ENCODE measurements at places on chromosomes 6 and 20.

GRCh38 chr6:105499931-105500330, 97.0 kb upstream of the PREP start:
- no peak for DNase-seq

DNA sequence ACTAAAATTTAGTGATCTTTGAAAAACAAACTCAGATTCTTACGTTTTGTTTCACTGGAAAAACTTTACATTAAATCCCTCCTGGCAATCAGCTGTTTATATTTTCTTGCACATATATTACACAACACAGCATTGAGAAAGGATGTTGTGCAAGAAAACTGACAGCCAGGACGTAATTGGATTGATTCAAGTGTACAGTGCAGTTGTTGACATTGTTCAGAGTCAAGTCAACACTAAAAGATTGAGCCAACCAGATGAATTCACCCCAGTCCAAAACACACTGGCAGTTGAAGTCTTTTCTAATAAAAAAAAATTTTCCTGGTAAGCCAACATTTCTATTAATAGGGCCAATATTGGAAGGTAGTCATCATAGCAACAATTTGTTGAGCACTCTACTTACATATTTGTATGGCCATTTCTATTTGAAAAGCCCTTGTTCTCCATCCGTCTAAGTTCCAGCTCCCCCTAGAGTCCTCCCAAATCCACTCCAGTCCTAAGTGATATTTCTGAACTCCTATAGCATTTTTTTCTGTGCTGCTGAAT, 20.9 kb upstream of the VNN1 start:
- peak; percentile 49 for DNase-seq

GRCh38 chr6:155314773-155315515, 660 bp upstream of the TFB1M start:
- peak; percentile 69 for DNase-seq

DNA sequence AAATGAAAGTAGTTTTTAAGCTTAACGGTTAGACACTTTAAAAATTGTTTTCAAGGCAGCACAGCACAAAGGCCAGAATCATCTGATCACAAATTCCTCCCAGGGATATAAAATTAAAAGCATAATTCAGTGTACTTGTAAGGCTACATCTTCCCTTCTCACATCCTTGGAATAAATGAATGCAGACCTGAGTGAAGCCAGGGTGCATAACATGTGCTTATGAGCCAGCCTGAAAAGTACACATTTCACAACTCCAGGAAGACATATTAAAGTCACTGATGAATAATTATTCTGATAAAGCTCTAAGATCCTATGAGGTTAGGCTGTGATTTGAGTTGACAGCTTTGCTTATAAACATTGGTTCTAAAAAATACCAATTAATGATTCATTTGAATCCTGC, 163.6 kb downstream of the BTBD9 start:
- no peak for DNase-seq

DNA sequence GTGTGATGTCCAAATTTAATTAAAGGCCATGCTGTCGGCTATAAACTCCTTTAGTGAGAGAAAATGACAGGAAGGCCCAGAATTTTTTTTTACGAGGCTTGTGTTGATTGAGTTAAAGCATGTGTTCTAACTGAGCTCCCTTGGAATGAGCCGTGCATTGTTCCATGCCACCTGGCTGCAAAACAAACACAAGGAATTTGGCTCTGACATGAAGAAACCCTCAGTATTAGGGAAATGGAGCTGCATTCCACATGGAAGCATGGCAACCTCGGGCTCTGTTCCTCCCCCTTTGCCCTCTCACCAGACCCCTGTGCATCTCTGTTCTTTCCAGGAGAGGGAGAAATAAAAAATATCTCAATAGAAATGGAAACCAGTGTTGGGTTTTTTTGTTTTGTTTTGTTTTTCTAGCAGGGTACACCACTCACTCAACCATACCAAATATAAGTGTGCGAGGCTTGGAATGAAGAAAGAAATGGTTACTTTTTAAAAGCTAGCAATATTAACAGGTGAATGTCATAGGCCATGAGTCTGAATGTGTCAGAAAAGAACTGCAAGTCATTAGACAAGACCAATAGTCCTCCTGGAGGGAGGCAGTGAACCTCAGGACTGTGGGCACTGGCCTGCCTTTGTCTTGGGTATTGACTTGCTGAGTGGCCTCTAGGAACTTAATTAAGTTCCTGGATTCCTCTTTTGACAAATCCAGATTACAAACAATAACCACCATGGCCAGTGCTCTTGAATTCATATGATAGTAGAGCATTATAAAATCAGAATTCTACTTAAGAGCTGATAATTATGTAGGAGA, 935.1 kb downstream of the KIF16B start:
- DNase-seq: no peak

DNA sequence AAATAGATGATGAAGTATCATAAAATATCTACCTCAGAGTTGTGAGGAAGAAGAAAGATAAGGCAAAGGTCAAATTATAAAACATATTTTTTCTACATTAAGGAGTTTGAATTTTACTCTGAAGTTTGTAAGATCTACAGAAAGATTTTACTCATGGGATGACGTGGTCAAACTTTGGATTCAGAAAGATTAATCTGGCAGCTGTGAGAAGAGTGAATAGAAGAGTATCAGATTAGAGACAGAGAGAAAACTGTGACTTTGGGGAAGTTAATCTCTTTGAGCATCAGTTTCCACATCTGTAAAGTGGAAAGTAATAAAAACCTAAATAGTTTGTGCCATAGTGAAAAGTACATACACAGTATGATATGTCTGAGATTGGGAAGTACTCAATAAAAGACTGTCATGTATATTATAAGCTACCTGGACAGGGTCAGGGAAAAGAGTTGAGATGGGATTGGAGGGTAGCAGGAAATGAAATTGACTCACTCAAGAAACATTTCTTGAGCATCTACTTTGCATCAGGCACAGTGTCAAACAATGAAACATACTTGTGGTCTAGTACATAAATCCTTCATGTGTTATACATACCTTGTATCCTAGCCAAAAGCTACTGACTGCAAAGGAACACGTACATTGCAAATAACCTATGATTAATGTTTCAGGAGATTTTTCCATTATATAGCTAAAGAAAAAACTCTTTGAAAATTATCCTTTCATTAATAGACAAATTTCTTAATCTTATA, 222.1 kb downstream of the TMEM200A start:
- DNase-seq: no peak

DNA sequence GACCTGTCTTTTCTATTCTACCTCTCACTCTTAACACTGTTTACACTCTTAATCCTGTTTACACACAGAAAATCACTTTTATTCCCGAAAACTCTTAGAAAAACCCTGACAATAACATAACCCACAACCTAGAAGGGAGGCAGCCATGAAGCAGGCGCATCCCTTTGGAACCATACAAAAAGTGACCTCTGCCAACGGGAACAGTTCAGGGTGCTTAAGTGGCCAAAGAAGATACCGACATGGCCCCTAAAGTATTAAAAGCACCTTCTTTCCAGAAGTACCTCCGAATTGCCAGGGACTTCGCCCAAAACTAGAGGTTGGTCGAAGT, 490 bp downstream of the MMUT start:
- no peak for DNase-seq

GRCh38 chr6:32432050-32432450, 7.6 kb upstream of the HLA-DRA start:
- DNase-seq: no peak

DNA sequence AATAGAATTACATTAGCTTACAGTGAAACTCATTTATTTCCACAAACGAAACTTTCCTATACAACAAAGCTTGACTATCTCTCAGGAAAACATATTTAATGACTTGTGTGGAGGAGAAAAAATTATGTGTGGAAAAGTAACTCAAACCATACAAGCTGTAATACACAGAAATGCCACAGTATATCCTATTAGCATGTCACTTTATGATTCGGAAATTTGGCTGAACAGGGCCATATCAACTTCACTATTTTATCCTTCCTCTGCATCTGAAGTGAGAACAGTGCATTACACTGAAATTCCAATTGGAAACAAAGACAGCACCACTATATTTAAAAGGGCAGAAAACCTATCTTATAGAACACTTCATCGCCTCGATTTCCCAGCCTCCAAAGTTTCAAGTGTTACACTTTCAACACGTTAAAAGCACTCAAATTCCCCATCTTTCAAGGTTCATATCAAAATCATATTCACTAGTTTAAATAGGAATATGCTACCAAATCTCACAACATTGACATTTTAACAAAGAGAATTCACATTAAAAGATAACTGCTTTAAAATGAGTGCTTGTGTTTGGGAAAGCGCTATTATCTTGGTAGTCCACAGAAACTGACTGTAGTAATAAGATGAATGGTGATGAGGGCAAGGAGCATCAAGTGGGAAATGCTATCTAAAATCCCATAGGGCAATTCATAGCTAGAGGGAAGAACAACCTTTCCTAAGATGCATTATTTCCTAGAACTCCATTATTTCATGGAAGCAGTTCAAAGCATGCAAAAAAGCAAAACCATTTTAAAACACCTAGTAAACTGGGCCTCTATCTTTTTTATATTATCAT, 1.8 kb downstream of the REV3L start:
- DNase-seq: no peak

DNA sequence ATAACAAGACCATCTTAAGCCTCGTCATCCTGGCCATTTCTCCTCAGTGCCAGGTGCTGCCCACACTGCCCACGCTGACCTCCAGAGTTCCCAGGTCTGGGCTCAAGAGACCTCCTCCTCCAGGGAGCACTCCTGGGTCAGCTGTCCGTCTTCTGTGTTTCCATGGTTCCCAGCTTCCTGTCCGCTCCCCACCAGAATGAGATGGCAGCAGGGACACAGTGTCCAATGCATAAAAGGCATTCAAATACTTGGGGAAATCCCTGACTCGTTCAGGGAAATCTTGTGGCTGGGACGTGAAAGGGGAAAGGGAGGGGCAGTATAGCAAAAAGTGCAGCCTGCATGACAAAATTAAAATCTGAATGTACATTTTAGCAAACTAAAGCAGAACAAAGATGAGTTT, 54.3 kb downstream of the SLC23A2 start:
- no peak for DNase-seq

GRCh38 chr20:31833931-31834521, 11.4 kb downstream of the FOXS1 start:
- no peak for DNase-seq

- peak; percentile 33 for DNase-seq
Observed at GRCh38 chr6:32972353-32973143, 4.2 kb downstream of the BRD2 start.

GRCh38 chr6:15893556-15894253, 230.9 kb upstream of the DTNBP1 start:
- DNase-seq: peak; percentile 76

DNA sequence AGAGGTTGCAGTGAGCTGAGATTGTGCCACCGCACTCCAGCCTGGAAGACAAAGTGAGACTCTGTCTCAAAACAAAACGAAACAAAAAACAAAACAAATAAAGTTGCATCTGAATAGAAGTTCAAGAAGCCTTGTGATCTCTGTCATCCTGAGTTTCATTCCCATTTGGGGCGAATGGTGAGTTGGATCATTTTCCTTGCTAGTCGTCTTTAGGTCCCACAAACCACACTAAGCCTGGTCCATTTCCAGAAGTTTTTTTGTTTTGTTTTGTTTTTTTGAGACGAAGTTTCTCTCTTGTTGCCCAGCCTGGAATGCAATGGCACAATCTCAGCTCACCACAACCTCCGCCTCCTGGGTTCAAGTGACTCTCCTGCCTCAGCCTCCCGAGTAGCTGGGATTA, 33.8 kb downstream of the ZNF217 start:
- DNase-seq: no peak

GRCh38 chr20:19973961-19974629, 43.1 kb upstream of the NAA20 start:
- DNase-seq: peak; percentile 49

GRCh38 chr20:48784273-48784641, 43.5 kb downstream of the PREX1 start:
- no peak for DNase-seq

- no peak for DNase-seq
Observed at GRCh38 chr6:149694921-149695320, 23.0 kb downstream of the LATS1 start.

DNA sequence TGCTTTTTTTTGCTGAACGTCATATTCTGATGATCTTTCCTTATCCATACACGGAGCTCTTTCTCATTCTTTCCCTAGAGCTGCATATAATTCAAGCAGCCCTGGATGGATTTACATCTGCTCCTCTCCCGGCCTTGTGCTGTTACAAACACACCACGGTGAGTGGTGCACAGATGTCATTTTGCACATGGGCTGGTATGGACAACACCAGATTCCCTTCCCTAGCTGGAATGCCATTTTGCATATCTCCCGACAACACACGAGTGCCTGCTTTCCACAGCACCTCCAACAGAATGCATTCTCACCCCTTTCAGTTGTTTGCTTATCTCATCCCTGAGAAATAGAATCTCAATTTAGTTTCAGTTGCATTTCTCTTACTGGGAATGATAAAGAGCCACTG, 69.5 kb upstream of the AFDN start:
- no peak for DNase-seq

GRCh38 chr6:118704915-118705314, 53.5 kb upstream of the CEP85L start:
- no peak for DNase-seq
